ENCODE measurements at places on chromosomes 4 and X.

- DNase-seq: no peak
Observed at GRCh38 chrX:120380699-120381098, 18.8 kb downstream of the ATP1B4 start.

DNA sequence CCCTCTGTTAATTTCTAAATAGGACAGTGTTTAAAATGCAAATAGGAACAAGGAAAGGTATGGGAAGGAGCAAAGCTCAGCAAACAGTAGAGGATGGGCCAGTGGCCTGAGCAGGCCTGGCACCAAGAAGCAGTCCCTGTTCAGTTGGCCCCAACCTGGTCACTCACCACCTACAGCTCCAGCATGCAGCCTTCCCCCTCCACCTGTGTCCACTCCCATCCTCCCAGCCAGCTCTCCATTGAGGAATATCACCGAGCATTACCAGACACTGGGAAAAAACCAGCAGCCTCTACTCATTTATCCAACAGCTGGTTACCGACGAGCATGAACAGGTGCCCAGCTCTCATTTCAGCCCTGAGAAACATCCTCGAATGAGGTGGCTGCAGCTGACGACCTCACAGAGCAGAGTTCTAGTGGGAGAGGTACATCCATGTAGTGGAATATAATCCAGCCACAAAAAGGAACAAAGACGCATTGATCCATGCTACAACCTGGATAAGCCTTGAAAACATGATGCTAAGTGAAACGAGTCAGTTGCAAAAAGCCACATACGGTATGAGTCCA lies 25.6 kb downstream of the CD99L2 start:
- no peak for DNase-seq

DNA sequence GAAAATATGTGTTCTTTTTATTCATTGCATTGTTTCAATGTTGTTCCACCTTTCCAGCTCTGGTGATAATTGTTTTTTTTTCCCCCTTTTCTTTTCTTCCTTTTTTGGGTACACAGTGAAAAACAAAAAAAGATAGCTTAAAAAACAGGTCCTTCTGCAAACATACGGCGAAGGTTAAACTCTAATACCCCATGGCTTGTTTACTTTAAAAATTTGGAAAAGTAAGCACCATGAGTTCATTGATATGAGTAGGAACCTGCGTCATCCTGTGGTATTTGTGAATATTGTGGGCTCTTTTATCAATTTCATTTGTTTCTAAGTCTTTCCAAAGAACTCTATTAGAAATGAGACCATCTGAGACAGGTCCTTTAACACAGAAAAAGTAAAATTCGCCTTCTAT lies 123.5 kb downstream of the CHRNA9 start:
- no peak for DNase-seq

DNA sequence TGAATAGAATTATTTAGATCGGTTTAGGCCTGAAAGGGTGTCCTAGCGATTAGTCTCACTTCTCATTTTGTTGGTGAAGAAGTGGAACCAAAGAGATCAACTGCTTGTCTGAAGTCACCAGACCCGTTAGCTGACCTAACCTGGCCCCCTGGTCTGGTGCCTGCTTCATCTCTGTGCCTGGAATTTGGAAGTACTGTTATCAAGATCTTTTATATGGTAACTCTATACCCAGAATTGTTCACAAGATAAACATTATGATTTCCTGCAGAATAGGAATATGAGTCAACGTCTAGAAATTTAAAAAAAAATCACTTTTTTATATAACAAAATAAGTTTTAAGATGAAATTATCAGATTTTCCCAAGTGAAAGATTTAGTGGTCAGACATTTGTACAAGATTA lies 37.2 kb downstream of the LRP2BP start:
- DNase-seq: no peak

- DNase-seq: peak; percentile 27
Observed at GRCh38 chr4:48779095-48779997, 733 bp downstream of the FRYL start.

GRCh38 chrX:132730726-132731125 lies 227.7 kb downstream of the HS6ST2 start:
- no peak for DNase-seq

DNA sequence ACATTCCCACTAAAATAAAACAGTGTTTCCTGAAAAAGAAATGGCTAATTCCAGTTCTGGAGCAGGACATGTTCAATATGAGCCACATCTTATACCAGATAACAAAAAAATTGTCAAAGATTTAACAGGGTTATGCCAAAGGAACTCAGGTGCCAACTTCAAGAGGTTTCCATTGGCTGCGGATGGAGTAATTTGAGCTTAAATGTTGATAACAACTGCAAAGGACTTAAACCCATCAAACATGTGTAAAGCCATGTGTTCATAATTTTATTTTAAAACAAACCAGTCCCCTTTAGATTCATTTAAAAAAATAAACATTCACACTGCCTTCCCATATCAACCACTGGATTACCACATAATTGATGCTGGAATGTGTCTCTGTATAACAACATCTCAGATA lies 156.4 kb upstream of the PCDH18 start:
- DNase-seq: no peak

GRCh38 chr4:26062215-26062614 lies 148.2 kb downstream of the SMIM20 start:
- DNase-seq: no peak

DNA sequence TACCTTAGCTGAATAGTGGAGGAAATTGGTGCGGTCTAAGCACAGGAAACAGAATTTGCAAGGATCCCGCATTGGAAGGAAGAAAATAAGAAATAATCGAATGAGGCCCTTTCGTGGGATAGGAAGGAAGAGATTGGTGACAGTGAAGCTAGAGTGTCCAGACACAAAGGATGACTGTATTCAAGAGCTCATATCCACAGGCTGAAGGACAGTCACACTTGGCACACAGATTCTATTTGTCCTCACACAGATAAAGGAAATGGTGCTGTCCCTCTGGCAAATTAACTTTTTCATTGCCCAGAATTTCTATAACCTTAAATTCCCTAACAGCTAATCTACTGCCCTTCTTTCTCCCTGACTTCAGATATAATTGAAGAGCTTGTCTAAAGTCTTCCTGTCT lies 2188.9 kb upstream of the TENM3 start:
- DNase-seq: no peak

DNA sequence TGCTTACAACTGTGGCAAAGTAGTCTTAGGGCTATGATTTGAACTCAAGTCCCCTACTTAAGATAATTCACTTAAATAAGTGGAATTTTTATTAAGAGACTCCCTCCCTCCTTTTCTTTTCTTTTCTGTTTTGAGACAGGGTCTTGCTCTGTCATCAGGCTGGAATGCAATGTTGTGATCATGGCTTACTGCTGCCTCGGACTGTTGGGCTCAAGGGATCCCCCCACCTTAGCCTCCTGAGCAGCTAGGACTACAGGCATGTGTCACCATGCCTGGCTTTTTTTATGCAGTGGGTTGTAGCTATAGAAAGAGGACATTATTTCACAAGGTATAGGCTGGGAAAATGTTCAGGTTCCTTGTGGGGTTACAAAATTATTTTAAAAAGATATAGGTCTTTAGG lies 19.2 kb downstream of the DIAPH2 start:
- no peak for DNase-seq

GRCh38 chr4:39631700-39632079 lies 7.0 kb downstream of the SMIM14 start:
- DNase-seq: no peak

GRCh38 chr4:184845367-184846021 lies 19.7 kb upstream of the ACSL1 start:
- no peak for DNase-seq

GRCh38 chrX:40077906-40078305 lies 19.9 kb downstream of the BCOR start:
- no peak for DNase-seq

- no peak for DNase-seq
Observed at GRCh38 chr4:60657807-60658206, 542.3 kb upstream of the ADGRL3 start.

GRCh38 chr4:174467107-174467506 lies 55.2 kb downstream of the HPGD start:
- no peak for DNase-seq

DNA sequence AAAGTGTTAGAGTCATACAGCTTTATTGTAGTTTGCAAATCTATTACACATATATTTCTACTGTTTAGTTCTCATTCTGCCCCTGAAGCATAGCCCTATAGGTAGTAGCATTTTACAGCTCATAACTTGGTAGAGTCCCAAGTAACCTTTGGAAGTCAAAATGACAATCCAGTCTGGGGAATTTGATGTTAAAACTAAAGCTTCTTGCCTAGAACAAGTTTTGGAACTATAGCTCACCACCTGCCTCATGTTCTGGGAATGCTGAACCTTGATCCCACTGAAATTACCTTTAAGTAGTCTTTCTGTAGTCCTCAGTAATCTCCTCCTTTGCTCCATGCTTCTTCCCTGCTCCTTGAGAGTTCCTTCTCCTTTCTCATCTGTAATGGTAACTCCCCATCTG lies 8.4 kb downstream of the UGT8 start:
- no peak for DNase-seq

- no peak for DNase-seq
Observed at GRCh38 chrX:6849716-6850414, 297.6 kb upstream of the STS start.

DNA sequence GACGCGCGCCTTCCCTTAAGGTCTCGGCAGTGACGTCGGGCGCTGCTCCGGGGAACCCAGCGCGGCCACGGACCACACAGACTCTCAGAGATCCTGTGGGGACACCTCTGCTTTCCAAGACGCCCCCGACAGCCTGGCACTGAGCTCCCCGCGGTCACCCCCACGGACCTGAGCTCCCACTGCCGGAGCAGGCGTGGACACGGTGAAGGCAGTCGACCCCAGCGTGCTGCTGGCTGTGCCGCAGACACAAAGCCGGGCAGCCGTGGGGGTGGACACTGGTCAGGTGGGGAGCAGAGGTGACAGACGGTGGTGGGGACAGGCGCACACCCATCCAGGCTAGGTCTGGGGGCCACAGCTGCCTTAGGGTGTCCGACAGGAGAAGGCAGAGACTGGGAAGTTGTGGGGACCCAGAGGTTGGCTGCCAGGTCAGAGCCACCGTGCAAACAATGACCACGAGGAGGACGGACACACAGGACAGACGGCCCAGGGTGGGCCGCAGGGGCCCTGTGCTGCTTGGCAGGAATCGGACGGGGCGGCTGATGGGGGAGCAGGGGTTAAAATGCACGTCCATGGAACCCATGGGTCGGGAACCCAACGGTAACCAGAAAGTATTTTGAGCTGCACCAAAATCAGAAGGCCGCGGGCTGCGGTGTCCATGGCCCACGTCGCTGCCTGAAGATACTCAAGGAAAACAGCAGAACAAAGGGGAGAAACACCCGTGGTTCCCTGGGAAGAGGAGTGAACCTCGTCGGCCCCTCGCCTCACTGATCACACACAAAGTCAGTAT lies 16.6 kb upstream of the GTPBP6 start:
- no peak for DNase-seq

GRCh38 chr4:186861317-186861716 lies 137.7 kb upstream of the FAT1 start:
- DNase-seq: no peak

DNA sequence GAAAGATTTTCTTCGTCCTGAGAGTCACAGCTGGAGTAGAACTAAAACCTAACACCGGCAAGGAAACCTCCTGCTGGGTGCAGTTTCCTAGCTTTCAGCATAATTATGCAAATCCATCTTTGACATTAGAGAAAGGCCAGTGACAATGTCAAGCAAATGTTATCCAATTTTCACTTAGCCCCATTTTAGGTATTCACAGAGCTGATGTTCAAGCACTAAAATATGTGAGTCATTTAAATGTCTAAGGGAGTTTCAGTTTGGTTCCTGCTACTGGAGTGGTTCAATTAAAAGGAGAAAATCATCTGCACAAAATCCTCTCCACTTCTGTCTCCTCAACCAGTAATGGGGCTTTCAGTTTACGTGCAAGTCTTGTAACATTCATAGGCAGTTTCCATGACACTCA lies 37.1 kb upstream of the AMOT start:
- DNase-seq: no peak

DNA sequence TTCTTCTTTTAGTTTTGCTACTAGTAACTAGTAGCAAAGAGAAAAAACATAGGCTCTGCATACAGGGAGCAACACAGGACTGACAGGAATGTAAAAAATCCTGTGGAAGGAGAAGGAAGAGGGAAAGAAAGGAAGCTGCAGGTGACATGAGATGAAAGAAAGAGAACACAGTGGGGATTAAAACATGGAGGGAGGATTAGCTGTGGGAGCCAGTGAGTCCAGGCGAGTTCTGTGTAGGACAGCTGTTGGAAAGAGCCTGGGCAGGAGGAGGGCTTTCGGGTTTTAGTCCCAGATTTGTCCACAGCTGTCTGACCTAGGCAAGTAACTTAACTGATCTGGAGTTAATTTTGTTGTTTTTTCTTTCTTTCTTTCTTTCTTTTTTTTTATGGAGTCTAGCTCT lies 21.6 kb downstream of the CCNG2 start:
- no peak for DNase-seq

DNA sequence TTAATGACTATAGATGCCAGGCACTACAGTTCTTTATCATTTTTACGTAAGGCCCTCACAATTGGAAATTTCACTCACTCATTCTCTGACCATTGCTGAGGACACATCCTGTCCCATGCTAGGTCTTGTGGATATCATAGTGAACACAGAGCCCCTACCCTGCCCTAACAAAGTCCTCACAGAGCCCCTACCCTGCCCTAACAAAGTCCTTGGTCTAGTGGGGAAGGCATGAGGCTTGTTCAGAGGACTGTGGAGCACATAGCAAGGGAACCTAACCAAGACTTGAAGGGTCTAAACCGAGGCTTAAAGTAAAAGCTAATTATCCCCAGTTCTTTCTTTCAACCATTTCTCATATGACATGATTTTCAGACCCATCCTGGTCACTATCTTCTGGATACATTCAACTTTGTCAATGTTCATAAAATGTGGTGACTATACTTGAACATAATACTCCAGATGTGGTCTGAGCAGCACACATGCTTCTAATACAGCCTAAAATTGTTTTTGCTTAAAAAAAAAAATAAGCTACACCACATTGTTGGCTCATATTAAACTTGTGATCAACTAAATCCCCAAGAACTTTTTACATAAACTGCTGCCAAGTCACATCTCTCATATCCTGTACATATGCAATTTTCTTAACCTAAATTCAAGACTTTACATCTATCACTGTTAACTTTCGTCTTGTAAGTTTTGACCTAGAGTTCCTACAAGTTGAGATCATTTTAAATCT lies 77.0 kb downstream of the GPC3 start:
- DNase-seq: no peak

DNA sequence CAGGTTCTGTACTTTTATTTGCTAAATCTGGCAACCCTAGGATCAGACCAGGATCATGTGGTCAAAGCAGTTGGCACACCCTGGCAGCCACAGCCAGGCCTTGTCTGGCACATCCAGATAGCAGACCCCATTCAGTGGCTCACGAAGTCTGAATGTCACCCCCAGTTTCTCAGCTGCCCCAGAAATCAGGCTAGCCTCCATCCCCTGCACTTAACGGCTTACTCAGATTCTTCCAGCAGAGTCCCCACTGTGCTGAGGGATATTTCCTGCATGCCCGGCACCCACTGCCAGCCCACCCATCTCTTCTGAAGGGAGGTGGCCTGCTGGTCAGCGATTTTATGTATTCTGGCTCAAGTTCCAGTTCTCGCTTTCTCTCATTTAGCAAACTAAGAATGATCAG lies 4.7 kb upstream of the AWAT2 start:
- no peak for DNase-seq

DNA sequence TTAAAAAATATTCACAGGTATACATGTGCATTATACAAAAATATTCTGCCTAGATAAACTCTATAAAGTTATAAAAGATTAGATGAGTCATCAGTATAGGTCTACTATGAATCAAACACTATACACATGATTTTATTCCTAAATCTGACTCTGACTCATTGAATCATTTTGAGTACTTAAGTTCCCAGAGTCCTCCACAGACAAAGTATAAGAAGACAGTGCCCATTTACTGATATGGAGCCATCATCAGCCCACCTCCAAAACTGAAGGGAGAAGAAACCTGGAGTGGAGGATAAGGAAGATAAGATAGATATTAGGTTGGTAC lies 28.7 kb upstream of the ANTXR2 start:
- no peak for DNase-seq

All from HuH-7.5 (cell line).